ENCODE measurements at places on chromosomes 12 and 14.

GRCh38 chr12:6932766-6933165 lies 5.0 kb downstream of the ATN1 start:
- no peak for DNase-seq

- no peak for DNase-seq
Observed at GRCh38 chr12:108360487-108360886, 21.4 kb upstream of the CMKLR1 start.

DNA sequence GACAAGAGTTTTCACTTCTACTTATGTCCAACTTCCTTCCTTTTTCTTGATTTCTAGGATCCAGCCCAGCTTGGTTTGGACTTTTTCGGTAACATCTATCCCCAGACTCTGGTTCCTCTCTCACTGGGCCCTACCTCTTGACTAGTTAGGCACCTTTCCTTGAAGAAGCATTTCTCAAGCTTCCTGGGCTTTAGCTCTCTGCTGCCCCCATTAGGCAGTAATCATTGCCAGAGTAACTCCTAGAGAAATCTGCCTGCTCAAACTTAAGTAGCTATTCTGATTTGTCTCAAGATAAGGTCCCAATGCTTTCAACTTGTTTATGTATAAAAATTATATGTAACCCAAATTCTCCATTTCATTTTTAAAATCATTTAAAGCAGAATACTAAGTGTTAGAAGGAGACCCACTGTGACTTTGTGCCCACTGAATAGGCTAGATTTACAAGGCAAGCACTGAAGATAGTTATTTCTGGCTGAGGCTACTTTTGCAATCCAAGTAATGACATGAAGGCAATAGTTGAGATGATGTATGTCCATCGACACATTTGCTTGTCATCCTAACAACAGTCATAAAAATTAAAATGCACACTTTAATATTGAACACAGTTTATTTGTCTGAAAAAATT lies 275.0 kb upstream of the G2E3 start:
- DNase-seq: no peak

GRCh38 chr14:95046711-95047681 lies 110.3 kb downstream of the DICER1 start:
- DNase-seq: no peak

- DNase-seq: no peak
Observed at GRCh38 chr14:75845136-75845804, 136.5 kb downstream of the TGFB3 start.

GRCh38 chr12:65189028-65189718 lies 19.8 kb downstream of the LEMD3 start:
- no peak for DNase-seq

- DNase-seq: peak; percentile 55
Observed at GRCh38 chr12:60266381-60266852, 670.6 kb downstream of the SLC16A7 start.

DNA sequence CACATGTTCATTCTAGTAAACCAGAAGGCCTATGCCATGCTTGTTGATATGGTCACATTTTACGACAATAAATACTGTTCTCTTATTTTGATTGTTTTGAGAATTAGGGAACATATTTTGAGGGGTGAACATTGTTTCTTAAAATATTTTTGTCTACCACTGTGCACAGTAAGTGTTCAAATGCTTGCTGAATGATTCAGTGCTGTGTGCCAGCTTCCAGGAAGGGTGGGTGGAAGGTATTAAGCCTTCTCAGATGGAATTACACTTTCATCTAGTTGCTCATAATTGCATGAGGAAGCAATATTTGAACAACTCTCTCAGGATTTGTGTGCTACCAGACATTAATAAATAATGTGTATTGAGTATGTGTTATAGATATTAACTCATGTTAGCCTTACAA lies 15.5 kb upstream of the TMX1 start:
- DNase-seq: no peak

GRCh38 chr12:126182619-126183236 lies 1117.5 kb downstream of the AACS start:
- no peak for DNase-seq

GRCh38 chr12:52146822-52147366 lies 44.9 kb downstream of the KRT80 start:
- no peak for DNase-seq

DNA sequence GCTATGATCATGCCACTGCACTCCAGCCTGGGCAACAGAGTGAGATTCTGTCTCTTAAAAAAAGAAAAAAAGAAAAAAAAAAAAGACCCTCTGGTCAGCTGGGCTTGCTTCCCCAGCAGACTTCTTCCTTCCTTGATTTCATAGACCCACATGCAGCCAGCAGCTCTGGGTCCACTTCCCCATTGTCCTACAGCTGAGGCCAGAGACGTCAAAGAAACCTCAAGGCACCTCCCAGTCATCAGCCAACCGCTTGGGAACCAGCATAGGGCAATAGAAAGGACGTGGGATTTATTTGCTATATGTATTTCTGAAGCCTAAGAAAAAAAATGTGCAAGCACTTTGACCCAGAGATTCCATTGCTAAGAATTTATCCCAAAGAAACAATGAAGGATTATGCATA lies 35.4 kb upstream of the SPPL3 start:
- DNase-seq: no peak

DNA sequence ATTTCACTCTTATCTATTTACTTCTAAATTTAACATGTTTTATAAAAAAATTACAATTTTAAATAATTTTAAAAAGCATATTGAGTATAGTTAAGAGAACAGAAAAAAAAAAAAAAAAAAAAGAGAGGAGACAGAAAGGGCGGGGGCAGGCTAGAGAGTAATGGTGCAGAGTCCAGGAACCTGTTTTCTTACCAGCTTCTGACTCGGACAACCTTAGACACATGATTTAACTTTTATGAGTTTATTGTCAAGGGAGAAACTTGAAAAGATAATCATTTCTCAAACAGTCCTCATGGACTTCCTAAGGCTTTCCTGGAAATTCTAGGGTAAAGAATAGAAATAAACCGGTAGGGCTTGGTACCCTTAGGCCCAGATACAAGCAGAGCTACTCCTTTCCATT lies 84.3 kb downstream of the RPS6KA5 start:
- no peak for DNase-seq

- DNase-seq: peak; percentile 33
Observed at GRCh38 chr14:78254911-78255461, 84.8 kb downstream of the NRXN3 start.

- DNase-seq: peak; percentile 45
Observed at GRCh38 chr12:109982210-109982609, 14.0 kb downstream of the GIT2 start.

- DNase-seq: no peak
Observed at GRCh38 chr12:48811437-48812090, 6.7 kb upstream of the CACNB3 start.

GRCh38 chr12:130613831-130614529 lies 102.1 kb downstream of the RIMBP2 start:
- DNase-seq: no peak

DNA sequence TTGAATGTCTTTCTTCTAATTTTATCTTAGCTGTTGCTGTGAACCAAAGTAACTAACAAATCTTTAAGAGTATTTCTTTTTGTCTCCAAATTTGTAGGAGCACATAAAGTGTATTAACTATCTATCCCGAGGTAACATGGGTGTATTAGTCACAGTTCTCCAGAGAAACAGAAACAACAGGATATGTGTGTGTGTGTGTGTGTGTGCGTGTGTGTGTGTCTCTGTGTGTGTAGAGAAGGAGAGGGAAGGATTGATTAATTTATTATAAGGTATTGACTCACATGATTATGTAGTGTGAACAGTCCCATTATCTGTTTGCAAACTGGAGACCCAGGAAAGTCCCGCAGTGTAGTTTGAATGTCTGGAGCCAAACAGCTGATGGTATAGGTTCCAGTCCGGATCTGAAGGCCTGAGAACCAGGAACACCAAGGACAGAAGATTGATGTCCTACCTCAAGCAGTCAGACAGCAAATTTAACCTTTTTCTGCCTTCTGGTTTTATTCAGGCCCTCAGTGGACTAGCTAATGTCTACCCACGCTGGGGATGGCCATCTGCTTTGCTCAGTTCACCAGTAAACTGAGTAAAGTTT lies 14.4 kb downstream of the G2E3 start:
- DNase-seq: no peak

DNA sequence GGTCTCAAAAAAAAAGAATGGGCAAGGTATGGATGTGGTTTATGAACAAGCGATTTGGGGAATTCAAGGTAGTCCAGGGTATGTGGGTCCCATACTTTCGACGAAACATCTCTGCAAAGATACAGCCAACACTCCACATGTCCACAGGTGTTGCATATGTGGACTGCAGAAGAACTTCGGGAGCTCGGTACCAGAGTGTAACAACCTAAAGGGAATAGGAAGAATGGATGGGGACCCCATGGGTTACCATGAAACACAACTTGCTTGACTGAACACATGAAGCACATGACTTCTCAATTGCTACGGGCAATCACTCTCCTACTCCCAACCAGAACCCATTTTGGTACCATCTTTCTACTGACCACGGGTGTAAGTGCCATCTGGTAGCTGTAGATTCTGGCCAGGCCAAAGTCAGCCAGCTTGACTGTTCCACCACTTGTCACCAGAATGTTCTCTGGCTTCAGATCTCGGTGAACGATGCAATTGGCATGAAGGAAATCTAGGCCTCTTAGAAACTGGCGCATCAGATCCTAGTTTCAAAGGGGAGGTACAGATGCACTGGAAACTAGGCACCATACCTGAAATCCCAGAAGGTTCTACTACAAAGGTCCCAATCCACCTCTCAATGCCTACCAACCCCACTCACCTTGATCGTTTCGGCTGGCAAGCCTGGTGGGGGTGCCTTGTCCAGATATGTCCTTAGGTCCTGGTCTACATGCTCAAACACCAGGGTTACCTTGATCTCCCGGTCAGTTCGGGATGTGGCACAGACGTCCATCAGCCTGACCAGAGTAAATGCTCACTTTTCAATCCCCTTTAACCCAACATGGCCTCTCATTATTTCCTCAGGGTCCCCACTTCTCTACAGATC lies 1.3 kb downstream of the CDK4 start:
- no peak for DNase-seq

DNA sequence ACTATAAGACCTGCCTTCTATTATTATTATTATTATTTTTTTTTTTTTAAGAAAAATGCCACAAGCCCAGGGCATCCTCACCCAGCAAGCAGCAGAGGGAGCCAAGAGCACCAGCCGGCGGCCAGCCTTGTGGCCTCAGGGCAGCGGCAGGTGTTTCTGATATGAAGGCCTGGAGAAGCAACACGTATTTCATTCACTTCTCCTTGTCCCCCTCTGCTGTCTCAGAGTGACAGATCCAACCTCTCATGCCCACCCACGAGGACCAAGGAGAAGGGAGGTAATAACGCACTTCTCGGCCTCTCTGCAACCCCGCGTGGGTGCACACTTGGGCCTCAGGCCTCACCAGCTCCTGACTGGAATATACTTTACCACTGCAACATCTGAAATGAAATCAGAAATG lies 25.4 kb downstream of the CDC42BPB start:
- DNase-seq: no peak

GRCh38 chr12:84842406-84843013 lies 70.1 kb downstream of the SLC6A15 start:
- peak; percentile 9 for DNase-seq

- DNase-seq: no peak
Observed at GRCh38 chr14:81465507-81466228, 65.5 kb upstream of the STON2 start.

DNA sequence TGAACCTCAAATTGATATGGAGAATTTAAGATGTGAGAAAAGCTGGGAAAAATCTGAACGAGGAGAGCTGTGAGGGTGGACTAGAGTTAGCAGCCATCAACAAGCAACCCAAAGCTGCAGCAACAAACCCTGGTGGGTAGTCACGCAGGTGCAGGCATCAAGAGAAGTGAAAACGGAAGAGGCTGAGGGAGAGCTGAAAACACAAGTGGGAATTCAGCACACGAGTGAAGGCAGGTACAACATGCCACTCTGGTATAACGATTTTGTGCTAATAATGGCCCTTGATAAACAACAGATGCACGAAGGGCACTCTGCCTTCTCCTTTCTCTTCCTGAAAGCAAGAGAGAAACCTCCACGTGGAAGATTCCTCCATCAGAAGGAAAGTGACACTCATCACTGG lies 11.5 kb downstream of the TCL1B start:
- DNase-seq: no peak

DNA sequence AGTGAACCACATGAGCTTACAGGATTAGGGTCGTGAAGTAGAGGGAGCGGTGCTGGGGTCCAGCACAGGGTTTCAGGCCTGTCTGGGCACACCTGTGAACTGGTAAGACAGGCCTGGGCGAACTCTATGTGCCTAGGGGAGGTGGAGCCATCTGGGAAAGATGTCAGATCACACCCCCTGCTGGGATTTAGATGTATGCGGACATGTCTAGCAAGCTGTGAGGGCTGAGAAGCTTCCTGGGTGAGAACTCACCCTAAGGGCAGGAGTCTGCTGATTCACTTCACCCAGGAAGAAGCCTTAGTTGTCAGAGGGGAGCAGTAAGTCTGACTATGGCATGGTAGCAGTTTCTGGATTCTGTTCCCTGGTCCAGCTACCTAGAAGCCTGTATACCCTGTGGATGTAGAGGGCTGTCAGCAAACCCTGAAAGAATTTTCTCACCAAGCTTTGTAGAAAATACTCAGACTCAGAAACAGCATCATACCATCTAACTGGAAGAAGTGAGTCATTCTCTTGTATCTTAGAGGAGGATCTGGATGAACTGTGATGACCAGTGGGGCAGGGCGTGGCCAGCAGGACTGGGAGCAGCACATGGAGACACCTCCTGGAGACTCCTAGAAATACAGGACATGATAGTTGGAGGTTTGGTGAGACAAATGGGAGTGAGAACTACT lies 11.2 kb upstream of the PYGL start:
- peak; percentile 93 for DNase-seq

DNA sequence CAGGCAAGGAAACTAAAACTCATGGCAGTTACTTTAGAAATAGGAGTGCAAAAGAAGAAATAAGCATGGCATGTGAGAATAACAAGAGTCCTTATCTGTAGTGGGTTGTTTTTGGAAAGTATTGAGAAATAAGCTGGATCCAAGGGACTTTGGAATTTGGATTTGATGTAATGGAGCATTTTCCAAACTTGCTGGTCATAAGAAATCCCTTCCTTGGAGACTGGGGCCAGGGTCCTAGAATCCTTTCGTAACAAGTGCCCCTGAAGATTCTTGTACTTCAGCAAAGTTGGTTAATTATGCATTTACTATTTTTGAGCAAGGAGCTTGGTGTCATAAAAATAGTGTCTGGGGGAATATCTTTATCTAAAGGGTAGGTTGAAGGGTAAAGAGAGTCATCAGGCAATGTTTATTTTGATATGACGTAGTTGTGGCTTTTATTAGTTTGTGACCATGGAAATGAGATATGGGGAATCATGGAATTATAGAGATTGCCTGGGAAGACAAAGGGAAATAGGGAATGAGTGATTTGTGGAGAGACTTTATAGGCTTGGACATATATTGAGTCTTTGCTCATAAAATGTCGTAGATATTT lies 53.9 kb downstream of the WNK1 start:
- DNase-seq: no peak

DNA sequence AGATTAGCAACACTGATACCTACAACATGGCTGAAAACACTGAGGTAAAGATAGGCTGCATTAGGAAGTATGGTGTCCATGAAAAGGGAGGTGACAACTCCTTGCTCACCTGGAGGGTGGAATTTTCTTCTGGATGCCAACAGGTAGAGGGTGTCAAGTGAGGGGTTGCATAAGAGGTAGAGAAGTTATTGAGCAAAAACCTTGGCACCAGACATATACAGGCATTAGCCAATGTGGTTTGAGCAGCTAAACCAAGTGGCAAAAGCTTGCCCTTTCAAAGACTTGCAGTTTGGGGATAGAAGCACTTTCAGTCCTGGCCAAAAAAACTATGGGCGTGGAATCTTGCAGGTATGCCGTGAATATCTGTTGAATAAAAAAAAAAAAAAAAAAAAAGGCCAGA lies 3.8 kb downstream of the RITA1 start:
- no peak for DNase-seq

All from AG04449 (cell line).